ENCODE measurements at places on chromosomes 13 and 19. TPM values are rescaled to one million over a fixed set of nuclear protein-coding genes. Genes with fewer than 3 reads are reported as not detected.

The SGCG gene
- total RNA-seq, result not detected

The C19orf73 gene
- 0.82 TPM for total RNA-seq

The DLL3 gene
- total RNA-seq, result 9.6 TPM

The CEACAM16 gene
- total RNA-seq, result 0.11 TPM

The ZNF829 gene
- total RNA-seq, result 0.44 TPM

The MAST3 gene
- 2.2 TPM for total RNA-seq

The DNAJC15 gene
- 0.29 TPM for total RNA-seq
